Activated CD4-positive, alpha-beta T cell treated with anti-CD3 and anti-CD28 coated beads, Interleukin-2, amount 50 U/mL, for 48 hours (primary cell): ENCODE measurements at places on chromosomes 2 and 18.

GRCh38 chr2:207320381-207321159, 154.8 kb upstream of the KLF7 start:
- DNase-seq: no peak

DNA sequence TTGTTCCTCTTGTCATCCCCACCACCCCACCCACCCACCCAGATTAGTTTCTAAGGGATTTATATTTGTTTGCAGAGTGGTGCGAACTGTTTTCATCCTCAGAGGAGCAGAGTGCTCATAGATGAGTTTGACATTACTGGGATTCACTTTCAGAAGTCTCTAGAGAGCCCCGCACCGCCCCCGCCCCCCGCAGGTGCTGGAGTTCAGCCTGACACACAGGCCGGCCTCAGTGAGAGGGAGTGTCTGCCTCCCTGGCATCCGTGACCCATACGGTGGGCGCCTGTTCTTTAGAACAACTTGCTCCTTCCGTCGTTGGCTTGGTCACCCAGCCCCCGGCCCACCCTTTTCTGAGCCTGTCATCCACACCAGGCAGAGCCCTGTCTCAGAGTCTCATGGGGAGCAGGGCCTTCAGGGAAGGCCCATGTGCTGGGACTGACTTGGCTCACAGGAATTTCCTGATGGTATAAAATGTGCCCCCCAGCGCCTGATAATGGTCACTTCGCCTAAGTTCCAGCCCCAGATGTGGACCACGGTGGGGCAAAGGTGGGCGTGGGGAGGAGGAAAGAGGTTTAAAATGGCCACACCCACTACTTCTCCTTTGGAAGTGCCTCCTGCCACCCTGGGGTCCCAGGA, 44.3 kb downstream of the HPCAL1 start:
- no peak for DNase-seq

DNA sequence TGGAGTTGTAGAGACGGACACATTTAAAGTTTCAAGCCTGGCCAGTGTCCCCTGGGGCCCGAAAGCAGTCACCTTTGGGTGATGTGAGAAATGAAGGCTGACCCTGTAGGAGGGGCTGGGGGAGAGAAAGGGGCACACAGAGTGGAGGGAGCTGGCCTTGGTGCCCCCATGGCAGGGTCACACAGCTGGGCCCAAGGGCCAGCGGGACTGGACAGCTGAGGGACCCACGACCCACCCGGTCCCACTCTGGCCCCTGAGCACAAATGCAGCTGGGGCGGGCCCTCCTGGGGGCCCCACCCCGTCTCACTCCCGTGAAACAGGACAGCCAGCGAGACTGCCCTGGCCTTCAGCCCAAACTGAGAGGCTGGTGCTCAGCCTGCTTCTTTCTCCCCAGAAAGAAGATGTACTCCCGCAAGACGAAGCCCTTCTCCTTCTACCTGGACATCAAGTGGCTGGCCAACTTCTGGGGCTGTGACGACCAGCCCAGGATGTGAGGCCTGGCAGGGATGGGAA, 6.1 kb downstream of the AGXT start:
- DNase-seq: no peak

DNA sequence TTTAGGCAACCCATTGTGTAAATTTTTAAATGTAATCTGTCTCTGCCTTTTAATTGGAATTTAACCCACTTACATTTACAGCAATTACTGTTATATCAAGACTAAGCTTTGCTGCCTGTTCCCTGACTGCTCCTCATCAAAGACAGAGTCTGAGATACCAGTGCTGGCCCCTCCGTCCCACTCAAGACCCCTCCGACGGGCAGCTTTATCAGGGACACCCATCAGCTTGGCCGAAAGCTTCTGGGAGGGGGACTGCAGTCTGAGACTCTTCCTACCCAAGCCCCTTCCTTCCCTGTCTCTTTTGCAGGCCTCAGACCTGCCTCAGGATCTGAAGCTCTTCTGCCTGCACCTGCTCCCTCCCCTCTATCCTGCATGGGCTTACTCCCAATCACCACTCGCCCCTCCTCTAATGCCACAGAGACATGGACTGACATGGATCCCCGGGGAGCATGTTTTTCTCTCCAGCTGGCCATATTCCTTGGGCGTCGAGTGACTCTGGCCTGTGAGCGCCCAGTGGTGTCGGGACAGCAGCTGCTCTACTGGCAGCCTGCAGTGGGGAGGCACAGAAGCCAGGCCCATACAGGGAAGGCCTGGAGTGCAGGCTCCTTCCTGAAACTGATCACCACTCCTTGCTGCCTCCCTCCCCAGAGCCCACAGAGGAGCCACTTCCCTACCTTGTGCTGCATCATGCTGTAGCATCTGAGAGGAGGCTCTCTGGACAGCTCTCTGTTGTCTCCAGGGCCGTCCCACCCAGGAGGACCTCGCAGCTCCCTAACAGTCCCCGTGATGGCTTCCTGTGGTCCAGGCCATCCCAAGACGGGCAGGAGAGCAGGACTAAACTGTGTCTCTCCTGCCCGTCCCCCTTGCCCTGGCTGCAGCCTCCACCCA, 3.7 kb upstream of the KIF1A start:
- DNase-seq: no peak

DNA sequence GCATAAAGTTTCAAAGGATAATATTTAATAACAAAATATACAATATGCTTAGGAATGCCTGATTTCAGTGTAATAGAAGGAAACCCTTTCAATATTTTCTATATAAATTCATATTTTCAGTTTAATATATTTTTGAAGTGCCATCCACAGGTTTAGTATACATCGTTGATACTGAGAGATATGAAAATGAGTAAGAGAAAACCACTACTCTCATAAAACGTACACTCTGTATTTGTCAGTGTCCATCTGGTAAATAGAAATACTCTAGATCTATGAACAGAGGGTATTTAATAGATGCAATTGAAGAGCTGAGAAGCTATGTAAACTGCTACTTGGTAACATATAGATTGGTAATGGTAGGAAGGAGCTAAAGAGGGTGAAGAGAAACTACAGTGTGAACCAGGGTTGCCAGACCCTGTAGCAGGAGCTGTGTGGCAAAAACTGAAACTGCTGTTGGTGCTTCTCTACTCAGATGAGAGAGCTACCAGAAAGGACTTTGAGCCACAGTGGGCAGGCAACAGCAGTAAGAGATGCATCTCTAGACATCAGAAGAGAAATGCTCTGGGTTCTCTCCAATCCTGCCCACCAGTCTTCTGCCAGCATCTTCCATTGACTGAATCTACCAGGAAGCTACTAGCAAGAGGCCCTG, 187.4 kb downstream of the CCDC102B start:
- no peak for DNase-seq

- DNase-seq: no peak
These were observed 288.1 kb upstream of the FIGN start for GRCh38 chr2:164023896-164024295.

DNA sequence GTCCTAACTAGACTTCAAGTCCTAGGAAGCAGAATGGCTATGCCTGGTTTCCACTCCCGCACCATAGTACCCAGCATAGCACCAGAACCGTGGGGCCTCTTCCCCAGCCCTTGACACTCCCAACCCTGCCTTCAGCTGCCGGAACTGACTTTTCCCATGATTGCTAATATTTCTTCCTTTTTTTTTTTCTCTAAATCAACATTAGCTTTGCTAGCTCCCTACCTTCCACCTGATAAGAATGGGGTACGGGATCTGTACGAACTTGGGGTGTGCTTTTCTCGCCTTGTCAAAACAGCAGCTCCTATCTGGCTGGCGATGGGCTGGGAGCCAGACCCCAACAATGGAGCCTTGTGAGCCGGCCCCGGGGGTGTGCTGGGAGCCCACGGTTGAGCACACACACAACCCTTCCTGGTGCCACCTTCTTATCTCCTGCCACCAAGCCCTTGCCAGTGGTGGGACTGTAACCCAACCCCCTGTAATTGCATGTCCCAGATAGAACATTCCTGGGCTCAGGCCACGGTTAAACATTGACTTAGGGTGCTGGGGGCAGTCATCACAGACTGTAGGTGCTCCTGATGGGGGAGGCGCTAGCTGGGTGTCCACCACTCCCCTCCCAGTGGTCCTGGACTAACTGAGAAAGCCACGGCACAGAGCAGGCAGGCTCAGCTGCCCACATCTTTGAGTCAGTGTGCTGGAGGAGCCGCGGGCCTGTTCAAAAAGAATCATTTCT, 213.0 kb upstream of the HAAO start:
- no peak for DNase-seq

GRCh38 chr2:27756091-27756490, 15.4 kb upstream of the MRPL33 start:
- DNase-seq: no peak

- DNase-seq: peak; percentile 38
These were observed 94.6 kb upstream of the PPP1CB start for GRCh38 chr2:28656937-28657615.

GRCh38 chr2:72023678-72024390, 123.8 kb downstream of the CYP26B1 start:
- DNase-seq: no peak

DNA sequence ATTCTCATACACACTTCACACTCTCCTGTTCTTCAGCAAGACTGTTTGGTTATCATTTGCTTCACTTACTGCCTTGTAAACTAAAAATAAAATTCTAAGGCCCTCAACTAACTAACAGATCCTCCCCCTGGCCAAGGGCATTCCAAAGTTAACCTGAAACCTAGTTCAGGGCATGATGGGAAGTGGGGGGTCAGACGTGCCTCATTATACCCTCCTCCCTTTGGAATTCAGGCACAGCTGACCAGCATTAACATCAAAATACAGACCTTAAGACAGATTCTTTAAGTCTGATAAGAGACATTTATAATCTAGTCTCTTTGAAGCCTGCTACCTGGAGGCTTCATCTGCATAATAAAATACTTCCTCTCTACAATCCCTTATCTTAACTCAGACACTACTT, 221.0 kb downstream of the NOL4 start:
- no peak for DNase-seq

DNA sequence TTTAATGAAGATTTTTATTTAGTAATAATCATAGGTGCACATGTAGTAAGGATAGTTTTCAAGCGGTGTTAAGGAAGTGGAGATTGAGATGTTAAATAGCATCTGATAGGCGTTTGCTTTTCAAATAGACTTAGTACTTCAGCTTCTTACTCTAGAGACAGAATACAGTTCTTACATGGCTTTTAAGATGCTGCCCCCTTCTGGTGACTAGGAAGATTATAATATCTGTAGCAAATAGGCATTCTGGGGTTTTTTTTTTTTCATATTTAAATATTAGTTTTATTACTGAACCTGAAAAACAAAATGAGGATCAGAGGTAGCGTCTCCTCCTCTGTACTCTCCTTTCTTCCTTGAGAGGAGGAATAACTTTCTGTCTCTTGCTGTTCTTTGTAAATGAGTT, 100.2 kb downstream of the AGAP1 start:
- DNase-seq: no peak

GRCh38 chr2:15780234-15780633, 160.1 kb upstream of the MYCN start:
- DNase-seq: no peak

GRCh38 chr2:207122651-207123334, 43.0 kb downstream of the KLF7 start:
- DNase-seq: no peak

DNA sequence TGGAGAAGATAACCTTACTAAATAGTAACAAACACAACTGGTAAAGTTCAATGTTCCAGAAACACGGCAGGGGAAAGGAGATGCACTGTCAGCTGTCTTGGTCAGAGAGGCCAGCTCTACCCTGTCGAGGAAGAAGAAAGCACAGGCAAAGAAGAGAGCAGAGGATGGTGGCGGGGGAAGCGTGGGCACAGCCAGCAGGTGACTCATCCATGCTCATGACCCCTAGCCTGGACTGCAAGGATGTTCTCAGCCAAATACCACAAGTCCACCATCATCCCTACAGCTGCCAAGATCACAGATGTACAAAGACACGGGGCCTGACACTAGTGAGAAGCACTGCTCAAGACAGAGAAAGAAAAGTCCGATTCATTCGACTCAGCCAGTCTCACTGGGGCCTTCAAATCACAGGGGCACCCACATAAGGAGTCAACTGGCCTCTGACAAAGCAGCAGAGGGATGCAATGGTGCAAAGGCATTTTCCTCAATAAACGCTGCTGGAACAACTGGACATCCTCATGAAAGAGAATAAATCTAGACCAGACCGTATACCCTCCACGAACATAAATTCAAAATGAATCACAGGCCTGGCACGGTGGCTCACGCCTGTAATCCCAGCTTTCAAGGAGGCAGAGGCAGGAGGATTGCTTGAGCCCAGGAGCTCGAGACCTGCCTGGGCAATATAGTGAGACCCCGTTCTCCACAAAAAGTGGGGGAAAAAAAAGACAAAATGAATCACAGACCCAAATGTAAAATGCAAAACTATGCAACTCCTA, 5.6 kb downstream of the DTYMK start:
- DNase-seq: no peak

GRCh38 chr18:74268933-74269620, 22.7 kb downstream of the CYB5A start:
- no peak for DNase-seq

DNA sequence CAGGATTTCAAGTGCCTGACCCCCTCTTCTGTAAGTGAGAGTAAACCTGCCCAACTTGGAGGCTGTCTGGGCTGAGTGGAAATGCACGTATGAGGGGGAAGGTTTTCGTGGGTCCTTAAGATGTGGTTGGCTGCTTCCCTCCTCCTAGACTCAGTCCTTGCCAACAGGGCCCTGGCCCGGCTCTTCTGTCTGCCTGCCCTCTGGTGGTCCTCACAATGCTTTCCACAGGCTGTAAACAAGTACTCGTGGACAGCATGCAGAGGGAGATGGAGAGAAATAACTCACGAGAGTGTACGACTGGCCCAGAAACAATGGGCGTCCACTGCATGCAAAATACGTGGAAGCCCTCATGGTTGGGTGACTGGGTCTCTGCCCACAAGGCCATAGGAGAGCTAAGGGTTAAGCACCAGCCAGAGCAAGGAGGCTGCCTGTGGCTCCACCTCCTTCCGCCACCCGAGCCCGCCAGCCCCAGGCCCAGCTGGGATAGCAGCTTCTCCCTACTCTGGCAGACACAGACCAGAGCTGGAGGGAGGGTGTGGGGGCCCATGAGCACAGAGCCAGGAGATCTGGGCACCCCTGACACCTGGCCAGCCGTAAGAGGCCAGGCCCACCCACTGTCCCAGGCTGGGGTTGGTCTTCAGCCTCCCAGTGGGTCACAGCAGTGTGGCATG, 17.0 kb upstream of the ARHGEF4 start:
- no peak for DNase-seq

- DNase-seq: no peak
These were observed 185.4 kb downstream of the SNTG2 start for GRCh38 chr2:1136067-1136466.

- DNase-seq: no peak
These were observed 69.8 kb upstream of the TCF4 start for GRCh38 chr18:55657572-55658331.

DNA sequence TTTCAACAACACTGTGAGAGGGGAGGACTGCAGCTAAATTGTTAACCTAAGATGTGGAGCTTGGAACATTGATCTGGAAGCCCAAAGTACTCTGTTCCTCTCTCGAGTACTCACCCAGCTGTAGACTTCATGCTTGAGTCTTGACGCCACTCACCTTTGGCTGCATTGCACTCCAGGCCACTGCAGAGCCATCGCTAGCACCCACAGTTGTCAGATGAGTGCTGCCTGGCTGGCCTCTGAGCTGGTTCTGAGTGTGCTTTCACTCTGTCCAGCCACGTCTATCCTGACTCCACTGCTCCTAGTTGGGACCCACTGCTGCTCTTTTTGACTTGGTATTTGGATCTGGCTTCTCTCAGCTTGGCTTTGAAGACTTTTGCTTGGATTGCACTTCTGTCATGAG, 552.1 kb downstream of the DCDC2C start:
- no peak for DNase-seq

GRCh38 chr18:55413474-55413873, 174.5 kb downstream of the TCF4 start:
- no peak for DNase-seq

- no peak for DNase-seq
These were observed 35.8 kb downstream of the MFSD6 start for GRCh38 chr2:190443778-190444481.

- no peak for DNase-seq
These were observed 664.8 kb downstream of the STK39 start for GRCh38 chr2:167582619-167583018.
